ENCODE measurements at places on chromosomes 13 and 19. TPM values are rescaled to one million over a fixed set of nuclear protein-coding genes. Genes with fewer than 3 reads are reported as not detected.

DACT3 gene
- 53.8 TPM for total RNA-seq

ZNF616 gene
- 5.7 TPM for total RNA-seq

ANGPTL4 gene
- total RNA-seq = 18.3 TPM

ZNF529 gene
- total RNA-seq = 14.2 TPM

TBCB gene
- total RNA-seq = 109 TPM

CYP4F11 gene
- not detected for total RNA-seq

DAND5 gene
- total RNA-seq = 1.2 TPM

SBNO2 gene
- total RNA-seq = 16.5 TPM

GRAMD1A gene
- total RNA-seq = 58.9 TPM

SCGB2B2 gene
- total RNA-seq = 1.7 TPM

SHFL gene
- total RNA-seq = 44.9 TPM

FGF22 gene
- total RNA-seq = 1.7 TPM

DNA sequence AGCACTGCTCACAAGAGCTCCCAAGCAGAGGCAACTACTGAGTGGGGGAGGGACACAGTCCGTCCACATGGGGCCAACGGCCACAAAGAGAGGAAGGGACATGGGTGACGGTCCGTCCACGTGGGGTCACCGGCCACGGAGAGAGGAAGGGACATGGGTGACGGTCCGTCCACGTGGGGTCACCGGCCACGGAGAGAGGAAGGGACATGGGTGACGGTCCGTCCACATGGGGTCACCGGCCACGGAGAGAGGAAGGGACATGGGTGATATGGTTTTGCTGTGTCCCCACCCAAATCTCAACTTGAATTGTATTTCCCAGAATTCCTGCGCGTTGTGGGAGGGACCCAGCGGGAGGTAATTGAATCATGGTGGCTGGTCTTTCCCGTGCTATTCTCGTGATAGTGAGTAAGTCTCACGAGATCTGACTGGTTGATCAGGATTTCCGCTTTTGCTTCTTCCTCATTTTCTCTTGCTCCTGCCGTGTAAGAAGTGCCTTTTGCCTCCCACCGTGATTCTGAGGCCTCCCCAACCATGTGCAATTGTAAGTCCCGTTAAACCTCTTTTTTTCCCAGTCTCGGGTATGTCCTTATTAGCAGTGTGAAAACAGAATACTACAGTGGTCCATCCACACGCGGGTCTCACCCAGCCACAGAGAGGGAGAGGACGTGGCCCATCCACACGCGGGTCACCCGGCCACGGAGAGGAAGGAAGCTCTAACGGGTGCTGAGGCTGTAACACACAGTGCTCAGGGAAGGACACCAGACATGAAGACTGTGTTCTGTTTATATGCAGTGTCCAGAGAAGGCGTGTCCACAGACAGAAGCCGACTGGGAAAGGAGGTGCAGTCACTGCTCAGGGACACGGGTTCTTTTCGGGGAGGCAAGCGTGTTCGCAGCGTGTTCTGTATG, 48.5 kb downstream of the GAS6 start:
- no peak for DNase-seq

- no peak for DNase-seq
Measured at GRCh38 chr13:39369161-39369890, 233.7 kb downstream of the LHFPL6 start.

GRCh38 chr13:76969488-76970365, 21.4 kb downstream of the ACOD1 start:
- DNase-seq = no peak

DNA sequence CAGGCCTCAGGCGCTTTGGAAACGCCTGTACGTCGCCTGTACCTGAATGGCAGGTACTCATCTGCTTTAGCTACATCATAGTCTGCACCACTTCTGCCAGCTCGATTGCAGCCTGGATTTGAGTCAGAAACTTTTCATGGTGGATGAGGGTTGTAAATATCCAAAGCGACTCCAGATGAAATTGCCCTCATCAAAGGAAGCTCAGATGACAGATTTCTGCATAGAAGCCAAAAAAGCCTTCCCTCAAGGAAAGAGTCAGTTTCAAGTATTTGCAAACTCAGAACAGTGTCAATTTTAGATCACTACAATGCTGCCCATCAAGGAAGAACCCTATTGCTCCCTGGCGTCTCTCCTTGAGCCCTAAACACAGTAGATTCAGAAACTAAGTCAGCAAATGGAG, 38.8 kb upstream of the IGFL4 start:
- no peak for DNase-seq

DNA sequence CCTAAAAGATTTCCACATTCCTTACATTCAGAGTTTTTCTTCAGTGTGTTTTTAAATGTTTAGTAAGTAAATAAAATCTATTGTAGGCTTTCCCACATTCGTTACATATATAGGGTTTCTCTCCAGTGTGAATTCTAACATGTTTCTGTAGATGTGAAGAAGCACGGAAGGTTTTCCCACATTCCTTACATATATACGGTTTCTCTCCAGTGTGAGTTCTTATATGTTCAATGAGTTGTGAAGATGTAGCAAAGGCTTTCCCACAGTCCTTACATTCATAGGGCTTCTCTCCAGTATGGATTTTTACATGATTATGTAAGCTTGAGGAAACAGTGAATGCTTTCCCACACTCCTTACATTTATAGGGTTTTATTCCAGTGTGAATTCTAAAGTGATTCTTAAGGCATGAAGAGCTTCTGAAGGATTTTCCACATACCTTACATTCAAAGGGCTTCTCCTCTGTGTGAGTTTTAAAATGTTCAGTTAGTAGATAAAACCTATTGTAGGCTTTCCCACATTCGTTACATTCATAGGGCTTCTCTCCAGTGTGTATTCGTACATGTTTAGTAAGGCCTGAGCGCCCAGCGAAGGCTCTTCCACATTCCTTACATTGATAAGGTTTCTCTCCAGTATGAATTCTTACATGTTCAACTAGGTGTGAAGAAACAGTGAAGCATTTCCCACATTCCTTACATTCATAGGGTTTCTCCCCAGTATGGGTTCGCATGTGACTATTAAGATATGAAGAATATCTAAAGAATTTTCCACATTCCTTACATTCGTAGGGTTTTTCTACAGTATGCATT, 18.2 kb downstream of the ZNF121 start:
- no peak for DNase-seq

- no peak for DNase-seq
Measured at GRCh38 chr19:30788105-30788765, 416.1 kb downstream of the ZNF536 start.

DNA sequence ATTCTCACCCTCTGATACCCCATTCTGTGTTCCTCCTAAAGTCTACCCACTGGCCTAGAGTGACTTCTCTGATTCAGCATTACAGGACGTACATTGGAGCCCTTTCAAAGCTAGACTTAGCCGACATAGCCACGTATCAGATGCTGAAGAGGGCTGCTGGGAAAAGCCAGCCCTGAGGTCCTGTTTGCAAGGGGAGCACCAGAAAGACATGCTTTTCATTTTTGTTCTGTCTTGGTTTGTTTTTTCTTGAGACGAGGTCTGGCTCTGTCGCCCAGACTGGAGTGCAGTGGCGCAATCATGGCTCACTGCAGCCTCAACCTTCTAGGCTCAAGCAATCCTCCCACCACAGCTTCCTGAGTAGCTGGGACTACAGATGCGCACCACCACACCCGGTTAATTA, 6.3 kb upstream of the ZSWIM4 start:
- no peak for DNase-seq

DNA sequence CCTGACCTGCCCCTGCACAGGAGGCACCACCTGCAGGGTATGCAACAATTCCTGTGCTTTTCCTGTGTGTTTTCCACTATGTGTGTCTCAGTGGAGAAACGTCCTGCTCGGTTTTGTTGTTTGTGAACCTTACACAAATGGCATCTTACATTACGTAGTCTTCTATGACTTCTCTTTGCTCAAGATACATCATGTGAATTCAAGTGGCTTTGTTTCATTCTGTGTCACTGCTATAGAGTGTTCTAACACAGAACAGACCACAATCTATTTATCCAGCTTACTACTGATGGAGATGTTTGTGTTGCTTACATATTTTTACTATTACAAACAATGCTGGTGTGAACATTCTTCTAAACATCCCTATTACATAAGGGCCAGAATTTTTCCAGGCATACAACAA, 97.7 kb downstream of the ANKRD10 start:
- DNase-seq = no peak

DNA sequence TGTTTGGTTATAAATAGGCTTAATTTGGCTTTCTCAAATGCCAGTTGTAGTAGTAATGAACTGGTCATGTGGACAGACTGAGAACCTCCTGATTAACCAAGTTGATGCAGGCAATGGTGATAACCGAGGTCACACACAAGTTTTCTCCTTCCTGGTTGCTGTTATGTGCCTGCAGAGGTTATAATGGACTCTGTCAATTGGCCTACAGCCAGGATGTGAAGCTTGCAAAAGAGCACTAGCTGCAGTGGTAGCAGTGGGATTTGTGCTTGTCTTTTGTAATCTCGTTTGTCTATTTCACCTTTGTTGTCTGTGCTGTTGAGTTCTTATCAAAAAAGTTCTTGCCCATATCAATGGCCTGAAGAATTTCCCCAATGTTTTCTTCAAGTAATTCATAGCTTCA, 20.6 kb downstream of the OR10H3 start:
- DNase-seq = no peak

DNA sequence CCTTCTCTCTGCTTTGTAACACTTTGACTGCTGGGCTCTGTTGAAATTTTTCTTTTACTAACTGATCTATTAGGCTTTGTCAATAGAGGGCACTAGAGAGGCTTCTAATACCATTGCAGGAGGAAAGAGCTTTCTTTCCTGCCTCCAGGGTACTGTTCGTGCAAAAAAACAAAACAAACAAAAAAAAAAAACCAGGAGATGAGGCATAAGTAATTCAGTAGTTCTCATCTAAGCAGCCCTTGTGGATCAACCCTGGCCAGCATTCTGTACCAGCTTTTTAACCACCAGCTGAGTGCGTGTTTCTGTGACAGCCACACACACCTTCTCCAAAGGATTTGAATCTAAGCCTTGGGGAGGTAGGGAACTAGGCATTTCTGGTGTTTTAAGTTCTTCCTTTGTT, 1707.6 kb upstream of the SLC10A2 start:
- DNase-seq = no peak

DNA sequence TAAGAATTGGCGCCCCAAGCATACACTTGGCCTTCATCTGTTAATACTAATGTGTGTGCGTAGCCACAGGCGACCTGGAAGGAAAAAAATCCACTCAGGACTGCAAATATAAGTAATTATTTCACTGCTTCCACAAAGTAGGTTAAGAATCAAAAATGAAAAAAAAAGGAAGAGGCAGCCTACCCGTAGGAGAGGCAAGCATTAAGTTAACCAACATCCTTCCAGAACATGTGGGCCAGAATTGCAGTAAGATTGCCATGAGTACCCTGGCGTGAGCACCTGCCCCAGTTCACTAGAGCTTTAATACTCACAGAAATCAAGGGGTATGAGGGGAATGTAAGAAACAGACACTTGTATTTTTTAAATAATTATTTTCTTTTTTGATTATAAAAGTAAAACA, 22.2 kb downstream of the RCBTB2 start:
- DNase-seq = no peak

GRCh38 chr19:21638776-21639175, 128.6 kb downstream of the ZNF100 start:
- DNase-seq = no peak

- no peak for DNase-seq
Measured at GRCh38 chr13:49975826-49976225, 21.0 kb upstream of the TRIM13 start.

GRCh38 chr13:78258304-78258703, 339.7 kb upstream of the EDNRB start:
- DNase-seq = no peak

DNA sequence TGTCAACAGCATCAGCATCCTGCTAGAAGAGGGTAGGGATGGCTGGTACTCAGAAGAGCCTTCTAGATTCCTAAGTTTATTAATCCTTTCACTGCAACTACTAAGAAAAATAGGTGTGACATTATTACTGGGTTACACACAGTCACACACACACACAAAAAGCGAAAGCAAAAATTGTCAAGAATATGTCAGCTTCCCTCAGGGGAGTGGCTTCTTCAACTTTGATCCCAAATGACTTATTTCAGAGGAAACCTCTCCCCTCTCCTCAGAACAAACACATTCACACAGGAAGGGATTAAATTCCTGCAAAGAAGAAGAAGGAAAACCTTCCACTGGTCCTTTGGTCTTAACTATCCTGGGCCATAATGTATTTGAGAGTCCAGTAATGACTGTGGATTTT, 20.1 kb upstream of the IGFL1 start:
- DNase-seq = no peak

DNA sequence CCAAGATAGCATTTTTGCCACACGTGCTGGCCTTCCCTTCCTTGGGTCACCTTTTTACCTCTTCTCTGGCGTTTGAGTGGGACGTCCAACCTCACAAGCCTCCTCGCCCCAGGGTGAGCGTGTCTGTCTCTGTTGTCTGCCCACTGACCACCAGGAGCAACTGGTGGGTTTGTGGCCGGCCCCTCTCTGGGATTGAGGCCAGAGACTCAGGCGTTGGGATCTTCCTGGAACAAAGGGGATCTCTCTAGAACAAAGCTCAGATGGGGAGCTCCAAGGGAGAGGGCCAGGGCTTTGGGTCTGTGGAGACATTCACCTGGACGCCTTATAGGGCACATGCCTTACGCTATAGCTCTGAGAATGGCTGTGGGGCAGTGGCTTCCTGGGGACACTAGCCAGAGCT, 17.4 kb downstream of the COMP start:
- DNase-seq = no peak

GRCh38 chr13:113862191-113862930, 1.5 kb downstream of the GAS6 start:
- DNase-seq = no peak

DNA sequence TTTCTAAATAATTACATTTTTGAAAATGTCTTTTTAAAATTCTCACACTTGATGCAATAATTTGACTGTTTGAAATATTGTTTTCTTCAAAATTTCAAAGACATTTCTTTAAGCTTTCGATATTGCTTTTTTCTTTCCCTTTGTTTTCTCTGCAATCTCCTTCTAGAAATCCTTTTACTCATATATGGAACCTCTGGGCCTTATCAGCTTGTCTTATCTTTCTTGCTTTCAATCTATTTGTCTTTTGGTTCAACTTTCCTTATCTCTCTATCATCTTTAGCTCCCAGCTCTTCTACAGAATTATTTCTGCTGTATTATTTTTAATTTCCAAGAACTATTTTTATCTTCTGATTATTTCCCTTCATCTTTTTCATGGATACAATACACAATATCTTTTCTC, 80.7 kb upstream of the DIAPH3 start:
- DNase-seq = no peak

GRCh38 chr19:16875584-16876555, 12.9 kb upstream of the F2RL3 start:
- DNase-seq = no peak
